ENCODE measurements at places on chromosomes 2 and 18.

DNA sequence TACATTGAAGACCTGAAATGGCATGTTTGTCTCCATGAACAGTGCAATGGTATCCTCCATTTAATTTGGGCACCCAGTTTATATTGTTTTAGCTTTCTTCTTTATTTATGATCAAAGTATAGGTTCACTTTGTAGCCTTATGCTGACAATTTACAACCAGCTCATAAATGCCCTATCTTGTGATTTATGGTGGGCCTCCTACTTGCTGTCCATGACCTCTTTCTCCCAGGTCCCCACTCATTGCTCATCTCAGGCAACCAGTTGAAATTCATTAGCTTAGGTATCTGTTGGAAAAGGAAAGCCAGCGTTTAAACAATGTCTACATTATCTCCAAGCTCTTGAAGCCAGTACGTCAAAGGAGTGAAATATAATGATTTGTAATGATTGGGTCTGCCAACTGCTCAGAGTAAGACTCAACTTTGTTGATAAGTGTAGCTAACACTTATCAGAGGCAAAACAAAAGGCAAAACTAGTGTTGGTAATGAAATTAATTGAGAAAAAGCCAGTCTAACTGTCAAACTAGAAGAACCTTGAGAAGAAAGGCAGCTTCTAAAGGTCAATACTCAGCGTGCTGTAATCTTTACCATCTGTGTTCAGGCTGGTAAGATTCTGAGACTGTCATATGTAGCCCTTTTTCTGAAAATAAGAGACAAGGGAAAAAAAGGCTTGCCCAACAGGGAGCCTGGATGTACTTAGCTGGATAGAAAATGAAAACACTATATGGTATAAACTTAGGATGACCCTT, 695.9 kb downstream of the EPHA4 start:
- no peak for DNase-seq

- no peak for DNase-seq
Measured at GRCh38 chr2:112256654-112257053, 1.8 kb upstream of the ZC3H8 start.

DNA sequence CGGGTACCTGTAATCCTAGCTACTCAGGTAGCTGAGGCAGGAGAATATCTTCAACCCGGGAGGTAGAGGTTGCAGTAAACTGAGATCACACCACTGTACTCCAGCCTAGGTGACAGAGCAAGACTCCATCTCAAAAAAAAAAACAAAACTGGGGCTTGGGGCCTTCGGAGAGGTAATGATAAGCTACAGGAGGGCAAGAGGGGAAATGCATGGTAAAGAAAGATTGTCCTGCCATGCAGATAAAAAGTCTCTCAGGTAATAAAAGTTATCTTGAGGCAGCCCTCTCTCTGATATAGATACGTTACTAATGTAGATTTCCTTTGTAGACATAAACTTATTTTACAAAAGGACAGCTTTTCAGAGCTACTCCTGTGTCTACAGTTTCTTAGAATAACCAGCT, 3.7 kb upstream of the RAB1A start:
- no peak for DNase-seq

DNA sequence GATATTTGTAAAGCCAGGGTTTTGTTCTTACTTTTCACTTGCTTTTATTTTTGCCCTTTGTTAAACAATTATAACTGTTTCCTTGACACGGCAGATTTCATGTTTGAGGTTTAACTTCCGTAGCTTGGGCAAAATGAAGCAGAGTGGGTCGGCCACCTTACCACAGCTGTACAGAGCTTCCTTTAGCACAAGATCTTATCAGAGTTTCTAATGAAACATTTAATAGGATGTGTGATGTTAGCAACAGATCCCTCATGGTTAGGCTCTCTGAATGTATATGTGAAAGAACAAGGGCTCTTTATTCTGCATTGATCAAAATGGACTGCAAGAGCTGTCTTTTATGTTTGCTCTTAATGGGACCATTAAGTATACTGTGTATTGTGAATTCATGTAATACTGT, 22.3 kb downstream of the RNF125 start:
- DNase-seq: no peak

GRCh38 chr2:46487667-46488335, 8.4 kb downstream of the TMEM247 start:
- DNase-seq: peak; percentile 9

DNA sequence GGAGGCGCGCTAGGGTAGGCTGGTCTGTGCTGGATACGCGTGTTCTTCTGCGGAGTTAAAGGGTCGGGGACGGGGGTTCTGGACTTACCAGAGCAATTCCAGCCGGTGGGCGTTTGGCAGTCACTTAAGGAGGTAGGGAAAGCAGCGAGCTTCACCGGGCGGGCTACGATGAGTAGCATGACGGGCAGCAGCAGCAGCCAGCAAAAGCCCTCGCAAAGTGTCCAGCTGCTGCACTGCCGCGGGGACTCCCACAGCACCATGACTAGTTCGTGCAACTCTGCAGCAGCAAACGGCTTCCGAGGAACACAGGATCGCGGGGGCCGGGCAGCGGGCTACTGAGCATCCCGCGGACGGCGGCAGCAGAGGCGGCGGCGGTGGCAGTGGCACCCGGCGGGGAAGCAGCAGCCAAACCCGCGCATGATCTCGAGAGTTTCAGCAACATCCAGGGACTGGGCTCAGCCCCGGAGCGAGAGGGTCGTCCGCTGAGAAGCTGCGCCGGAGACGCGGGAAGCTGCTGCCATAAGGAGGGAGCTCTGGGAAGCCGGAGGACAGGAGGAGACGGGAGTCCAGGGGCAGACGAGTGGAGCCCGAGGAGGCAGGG, 368 bp downstream of the TMEFF2 start:
- no peak for DNase-seq

- no peak for DNase-seq
Measured at GRCh38 chr2:141723814-141724213, 407.0 kb downstream of the LRP1B start.

DNA sequence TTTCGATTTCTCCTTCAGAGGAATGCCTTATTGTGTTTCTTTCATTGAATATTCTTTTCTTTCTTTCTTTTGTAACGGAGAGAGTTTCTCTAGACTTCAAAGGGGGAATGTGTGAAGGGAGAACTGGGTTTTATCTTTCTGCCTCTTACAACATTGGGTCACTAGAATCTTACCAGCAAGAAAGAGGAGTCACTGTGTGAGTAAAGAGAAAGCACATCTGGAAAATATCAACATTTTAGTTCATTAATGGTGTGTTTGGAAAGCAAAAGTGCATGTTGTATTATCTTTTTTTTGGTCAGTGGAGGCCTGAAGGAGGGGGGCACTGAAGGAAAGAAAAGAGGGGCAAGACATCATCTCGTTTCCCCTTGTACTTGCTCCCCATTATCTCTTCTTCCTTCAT, 86.6 kb upstream of the THOC1 start:
- no peak for DNase-seq

GRCh38 chr2:27306573-27307286, 1.5 kb downstream of the UCN start:
- DNase-seq: no peak

DNA sequence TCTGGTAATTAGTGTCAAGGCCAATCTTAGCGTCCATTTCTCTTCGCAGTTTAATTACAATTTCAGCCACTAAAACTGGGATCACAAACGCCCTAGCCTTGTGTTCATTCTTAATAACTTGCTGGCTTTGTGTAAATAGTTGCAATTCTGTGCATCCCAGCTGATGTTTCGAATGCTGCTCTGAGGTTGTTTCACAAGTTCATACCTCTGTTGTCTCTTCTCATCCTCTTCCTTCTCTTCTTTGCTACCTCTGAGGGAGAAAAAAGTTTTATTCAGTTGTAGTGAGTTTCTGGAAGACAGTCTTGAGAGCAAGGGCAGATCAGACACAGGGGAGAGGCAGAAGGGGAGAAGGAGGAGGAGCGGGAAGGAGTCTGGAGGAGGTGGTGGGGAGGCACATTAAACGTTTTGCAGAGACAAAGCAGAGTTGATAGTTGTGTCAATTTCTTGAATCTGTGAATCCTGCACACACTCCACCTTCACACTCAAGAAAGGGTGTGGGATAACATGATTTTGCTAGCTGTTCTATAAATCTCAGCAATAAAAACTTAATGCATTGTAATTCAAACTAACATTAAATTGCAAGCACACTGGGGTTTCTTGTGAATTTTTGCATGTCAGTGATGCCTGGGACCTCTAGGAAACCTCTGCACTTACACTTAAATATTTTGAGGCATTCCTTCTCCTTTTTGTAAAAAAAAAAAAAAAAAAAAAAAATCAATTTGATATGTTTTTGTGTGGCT, 6.8 kb downstream of the MEIS1 start:
- DNase-seq: no peak

- DNase-seq: no peak
Measured at GRCh38 chr2:180046202-180046601, 39.1 kb upstream of the CWC22 start.

DNA sequence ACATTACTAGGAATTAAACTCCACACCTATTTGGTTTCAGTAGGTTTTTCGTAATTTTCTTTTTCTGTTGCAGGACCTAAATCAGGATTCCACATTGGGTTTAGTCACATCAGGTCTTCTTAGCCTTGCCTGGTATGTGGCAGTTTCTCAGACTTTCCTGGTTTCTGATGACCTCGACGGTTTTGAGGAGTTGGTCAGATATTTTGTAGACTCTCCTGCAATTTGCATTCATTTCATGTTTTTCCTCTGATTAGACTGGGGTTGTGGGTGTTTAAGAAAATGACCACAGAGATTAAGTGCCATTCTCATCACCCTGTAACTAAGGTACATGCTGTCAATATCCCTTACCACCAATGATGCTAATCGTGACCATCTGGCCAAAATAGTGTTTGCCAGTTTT, 97.3 kb upstream of the ST6GAL2 start:
- no peak for DNase-seq

- DNase-seq: no peak
Measured at GRCh38 chr2:112519506-112519905, 22.8 kb upstream of the POLR1B start.

DNA sequence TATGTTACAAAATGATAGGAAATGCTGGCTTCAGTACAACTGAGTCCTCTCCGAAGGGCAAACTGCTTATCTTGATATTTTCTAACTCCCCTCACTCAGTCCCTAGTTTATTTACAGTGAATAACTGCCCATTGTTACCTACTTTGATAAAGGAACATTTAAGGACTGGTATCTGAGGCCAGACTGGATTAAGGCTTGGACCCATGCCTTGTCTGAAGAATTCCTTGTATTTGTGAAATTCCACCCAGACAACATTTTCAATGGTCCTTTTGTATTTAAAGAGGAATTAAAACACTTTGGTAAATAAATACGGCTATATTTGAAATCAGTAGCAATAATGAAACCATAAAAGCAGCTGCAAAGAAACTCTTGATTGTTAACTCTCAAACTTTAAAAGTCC, 58.3 kb downstream of the PELI1 start:
- no peak for DNase-seq

DNA sequence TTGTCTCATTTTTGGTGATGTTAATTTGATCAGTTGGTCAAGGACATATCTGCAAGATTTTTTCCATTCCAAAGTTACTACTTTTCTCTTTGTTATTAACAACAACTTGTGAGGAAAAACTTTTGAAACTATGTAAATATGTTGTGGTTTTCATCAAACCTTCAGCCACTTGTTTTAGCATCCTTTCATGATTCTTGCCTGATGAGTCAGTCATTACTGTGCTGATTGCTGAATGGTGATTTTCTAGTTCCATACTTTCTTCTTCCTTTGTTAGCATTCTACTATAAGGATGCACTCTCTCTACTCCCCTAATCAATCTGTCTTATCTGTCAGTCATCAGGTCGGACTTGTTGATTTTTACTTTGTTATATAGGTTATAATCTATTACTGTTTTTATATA, 10.9 kb downstream of the TMEM87B start:
- DNase-seq: peak; percentile 67

GRCh38 chr18:78740876-78741275, 238.7 kb upstream of the SALL3 start:
- no peak for DNase-seq

GRCh38 chr2:187655001-187655400, 100.8 kb upstream of the TFPI start:
- DNase-seq: no peak

DNA sequence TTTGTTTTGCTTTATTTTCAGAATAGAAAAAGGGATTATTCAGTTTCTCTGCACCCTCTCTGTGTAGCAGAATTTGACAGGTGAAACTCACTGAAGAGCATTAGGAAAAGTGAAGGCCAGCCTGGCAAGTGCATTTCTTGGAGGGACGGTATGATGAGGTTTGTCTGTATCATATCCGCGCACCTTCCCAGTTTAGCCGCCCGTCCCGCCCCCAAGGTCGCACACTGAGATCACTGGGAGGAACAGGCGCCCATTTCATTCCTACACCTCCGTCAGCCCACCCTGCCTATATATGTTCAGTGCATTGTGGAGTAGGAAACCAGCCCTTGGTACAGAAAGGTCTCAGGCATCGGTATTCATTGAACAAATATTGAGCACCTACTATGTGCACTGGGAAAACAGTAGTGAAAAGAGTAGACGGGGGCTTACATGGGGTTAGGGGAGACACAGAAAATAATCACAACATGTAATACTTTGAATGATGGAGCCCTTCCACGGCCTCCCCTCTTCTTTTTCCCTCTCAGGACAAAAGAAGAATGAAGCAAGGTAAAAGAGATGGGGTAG, 678 bp upstream of the FECH start:
- DNase-seq: no peak

GRCh38 chr18:29241199-29241598, 1064.3 kb upstream of the CDH2 start:
- no peak for DNase-seq

DNA sequence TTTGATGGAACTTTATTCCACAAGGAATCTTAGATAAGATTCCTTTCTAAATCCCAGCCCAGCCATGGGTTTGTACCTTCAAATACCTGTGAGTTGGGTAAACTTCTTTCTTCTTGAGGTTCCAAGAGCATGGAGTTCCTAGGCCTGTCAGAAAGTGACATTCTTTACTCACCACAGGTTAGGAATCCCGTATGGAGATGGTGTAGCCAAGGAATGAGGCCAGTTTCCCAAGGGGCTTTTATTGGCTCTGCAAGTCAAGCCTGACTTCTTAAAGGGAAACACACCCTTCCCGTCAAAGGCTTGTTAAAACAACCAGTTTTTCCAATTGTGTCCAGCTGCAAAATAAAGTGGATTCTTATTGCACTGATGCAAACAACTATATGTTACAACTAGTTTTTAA, 45.8 kb downstream of the STK17B start:
- no peak for DNase-seq

- DNase-seq: no peak
Measured at GRCh38 chr2:238652053-238652770, 195.7 kb upstream of the TWIST2 start.

- DNase-seq: no peak
Measured at GRCh38 chr2:168378960-168379669, 77.0 kb upstream of the CERS6 start.

DNA sequence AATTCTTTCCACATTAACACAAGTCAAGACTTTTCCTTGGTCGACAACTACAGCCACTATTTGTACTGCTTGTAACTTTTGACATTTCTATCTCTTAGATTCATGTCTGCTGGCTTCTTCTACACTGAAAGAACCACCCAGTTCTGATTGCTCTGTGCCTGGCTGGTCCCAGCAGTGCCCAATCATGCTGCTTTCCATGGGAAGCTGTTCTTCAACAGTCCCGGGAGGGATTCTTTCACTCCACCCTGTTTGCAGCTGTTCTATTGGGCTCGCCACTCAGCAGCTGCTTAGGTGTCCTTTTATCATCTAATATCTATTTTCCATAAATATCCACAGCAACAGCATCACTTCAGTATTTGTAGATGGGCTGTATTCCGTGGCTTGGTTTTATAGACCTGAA, 471.1 kb upstream of the SMIM21 start:
- DNase-seq: no peak

GRCh38 chr18:51639541-51639940, 442.1 kb upstream of the MEX3C start:
- DNase-seq: no peak

All from astrocyte of the cerebellum (primary cell).